ENCODE measurements at places on chromosomes 1 and 21.

- DNase-seq = peak; percentile 4
These were observed 42.9 kb downstream of the CRYAA start for GRCh38 chr21:43211760-43212115.

- DNase-seq = peak; percentile 69
These were observed 27.6 kb upstream of the SARS1 start for GRCh38 chr1:109185990-109186732.

GRCh38 chr1:212315907-212316306 is 30.7 kb downstream of the PPP2R5A start:
- peak; percentile 39 for DNase-seq

- DNase-seq = peak; percentile 15
These were observed 316.7 kb downstream of the BRINP2 start for GRCh38 chr1:177487481-177487880.

DNA sequence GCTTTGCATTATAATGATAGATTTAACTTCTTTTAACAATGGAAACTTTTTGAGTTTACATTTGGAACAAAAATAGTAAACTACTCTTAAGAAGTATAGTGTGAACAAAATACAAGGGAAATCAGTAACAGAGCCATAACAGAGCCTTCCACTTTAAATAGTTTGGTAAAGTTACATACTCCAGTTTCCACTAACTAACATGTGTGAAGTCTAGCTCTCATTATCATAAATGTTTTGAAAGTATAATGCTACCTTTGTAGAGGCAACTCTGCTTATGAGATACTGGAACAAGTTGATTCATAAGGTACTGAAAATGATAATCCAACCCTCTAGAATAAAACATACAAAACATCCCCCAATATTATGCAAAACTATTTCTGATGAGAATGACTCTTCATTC is 1155.1 kb upstream of the ADGRL2 start:
- no peak for DNase-seq

GRCh38 chr1:208541225-208541855 is 297.2 kb upstream of the PLXNA2 start:
- DNase-seq = no peak

- DNase-seq = no peak
These were observed 35.9 kb upstream of the GALNT2 start for GRCh38 chr1:230031131-230031530.

- no peak for DNase-seq
These were observed 52.3 kb downstream of the BACE2 start for GRCh38 chr21:41220208-41220733.

DNA sequence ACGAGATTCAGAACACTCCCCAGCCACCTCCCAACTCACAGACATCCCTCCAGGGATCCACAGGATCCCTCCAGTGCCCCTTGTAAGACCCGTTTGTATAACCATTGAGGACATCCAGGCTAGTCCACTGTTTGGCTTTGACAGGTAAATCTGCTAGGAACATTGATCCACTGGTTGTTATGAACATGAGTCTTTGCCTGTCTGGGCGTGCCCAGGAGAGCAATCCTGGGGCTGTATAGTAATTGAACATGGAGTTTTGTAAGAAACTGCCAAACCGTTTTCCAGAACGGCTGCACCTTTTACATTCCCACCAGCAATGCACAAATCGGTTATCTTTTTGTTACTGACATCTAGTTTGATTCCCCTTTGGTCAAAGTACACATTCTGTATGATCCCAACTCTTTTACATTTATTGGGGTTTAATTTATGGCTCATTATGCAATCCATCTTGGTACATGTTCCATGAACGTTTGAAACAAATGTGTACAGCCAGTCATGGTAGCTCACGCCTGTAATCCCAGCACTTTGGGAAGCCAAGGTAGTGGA is 88.7 kb downstream of the WDR4 start:
- DNase-seq = no peak

- no peak for DNase-seq
These were observed 22.3 kb upstream of the HPCAL4 start for GRCh38 chr1:39713557-39713956.

DNA sequence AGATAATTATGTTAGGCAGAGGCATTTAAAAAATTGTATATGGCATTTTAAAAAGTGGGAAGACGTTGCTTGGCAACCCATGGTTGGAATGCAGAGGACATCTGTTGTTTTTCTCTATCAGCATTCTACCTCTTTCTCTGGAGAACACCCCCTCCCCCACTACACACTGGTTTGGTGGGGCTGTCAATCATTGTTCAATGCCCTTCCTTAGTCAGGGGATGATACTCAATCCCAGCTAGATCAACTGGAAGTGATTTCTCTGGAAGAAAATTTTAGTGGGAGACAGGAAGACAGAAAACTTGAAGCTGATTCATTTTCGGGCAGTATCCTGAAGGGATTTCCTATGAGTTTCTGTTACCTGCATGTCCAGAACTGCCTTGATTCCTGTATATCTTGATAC is 35.7 kb upstream of the CAP1 start:
- DNase-seq = no peak

All from WERI-Rb-1 (cell line).